Pancreas (tissue), 10 donors: ENCODE measurements at places on chromosomes 4 and X. TPM values are rescaled to one million over a fixed set of nuclear protein-coding genes. Genes with fewer than 3 reads are reported as not detected.

DRP2 gene
- 0.31 TPM for total RNA-seq

RENBP gene
- total RNA-seq, result 0.43 TPM

SH2D1A gene
- not detected for total RNA-seq

DNA sequence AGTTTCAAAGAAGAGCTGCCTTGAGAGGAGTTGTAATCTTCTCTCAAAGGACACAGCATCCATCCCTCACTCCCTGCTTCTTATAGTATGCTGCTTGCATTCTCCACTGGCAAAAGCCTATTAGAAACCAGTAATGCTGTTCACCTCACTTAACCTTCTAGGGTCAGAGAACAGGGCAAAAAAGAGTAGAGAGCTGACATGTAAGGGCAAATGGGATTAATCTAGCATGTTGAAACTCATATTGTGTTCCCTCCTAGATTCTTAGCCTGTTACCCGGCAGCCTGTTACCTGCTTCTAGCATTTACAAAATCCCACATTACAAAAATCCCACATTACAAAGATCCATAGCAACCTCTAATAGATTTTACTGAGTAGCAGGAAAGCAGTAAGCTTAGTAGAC is 244.7 kb downstream of the SLC7A11 start:
- DNase-seq, result no peak

DNA sequence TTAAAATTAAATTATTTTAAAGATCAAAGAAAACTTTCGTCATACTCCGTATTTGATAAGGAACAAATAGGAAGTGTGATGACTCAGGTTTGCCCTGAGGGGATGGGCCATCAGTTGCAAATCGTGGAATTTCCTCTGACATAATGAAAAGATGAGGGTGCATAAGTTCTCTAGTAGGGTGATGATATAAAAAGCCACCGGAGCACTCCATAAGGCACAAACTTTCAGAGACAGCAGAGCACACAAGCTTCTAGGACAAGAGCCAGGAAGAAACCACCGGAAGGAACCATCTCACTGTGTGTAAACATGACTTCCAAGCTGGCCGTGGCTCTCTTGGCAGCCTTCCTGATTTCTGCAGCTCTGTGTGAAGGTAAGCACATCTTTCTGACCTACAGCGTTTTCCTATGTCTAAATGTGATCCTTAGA is at the start of gene CXCL8:
Gene CXCL8 (plus strand): TSS at position 217 of the 426 bp plus-strand sequence. CDS start 90 bp downstream, at position 307.
- DNase-seq, result peak; percentile 56

GRCh38 chr4:82901183-82901718 is 716 bp downstream of the THAP9 start:
- no peak for DNase-seq

GRCh38 chr4:165393704-165394103 is 14.9 kb downstream of the CPE start:
- DNase-seq, result no peak

DNA sequence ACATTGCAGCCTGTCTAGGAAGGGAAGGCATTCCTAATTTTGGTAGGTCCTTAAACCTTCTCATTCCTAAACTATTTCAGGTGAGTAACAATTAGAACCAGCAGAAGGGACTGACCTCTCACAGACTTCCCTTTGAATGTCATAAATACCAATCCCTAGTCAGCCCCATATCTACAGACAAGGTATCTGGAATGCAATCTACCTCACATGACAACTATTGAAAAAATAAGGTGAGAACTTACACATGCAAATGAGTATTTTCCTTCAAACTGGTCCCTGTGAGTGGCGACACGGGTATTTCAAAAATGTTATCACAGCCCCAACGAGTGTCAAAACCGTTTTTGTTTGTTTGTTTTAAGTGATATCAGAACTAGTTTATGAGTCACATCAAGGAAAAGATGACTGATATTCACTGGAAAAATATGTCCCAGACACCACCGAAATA is 102.4 kb upstream of the VCX2 start:
- DNase-seq, result no peak

DNA sequence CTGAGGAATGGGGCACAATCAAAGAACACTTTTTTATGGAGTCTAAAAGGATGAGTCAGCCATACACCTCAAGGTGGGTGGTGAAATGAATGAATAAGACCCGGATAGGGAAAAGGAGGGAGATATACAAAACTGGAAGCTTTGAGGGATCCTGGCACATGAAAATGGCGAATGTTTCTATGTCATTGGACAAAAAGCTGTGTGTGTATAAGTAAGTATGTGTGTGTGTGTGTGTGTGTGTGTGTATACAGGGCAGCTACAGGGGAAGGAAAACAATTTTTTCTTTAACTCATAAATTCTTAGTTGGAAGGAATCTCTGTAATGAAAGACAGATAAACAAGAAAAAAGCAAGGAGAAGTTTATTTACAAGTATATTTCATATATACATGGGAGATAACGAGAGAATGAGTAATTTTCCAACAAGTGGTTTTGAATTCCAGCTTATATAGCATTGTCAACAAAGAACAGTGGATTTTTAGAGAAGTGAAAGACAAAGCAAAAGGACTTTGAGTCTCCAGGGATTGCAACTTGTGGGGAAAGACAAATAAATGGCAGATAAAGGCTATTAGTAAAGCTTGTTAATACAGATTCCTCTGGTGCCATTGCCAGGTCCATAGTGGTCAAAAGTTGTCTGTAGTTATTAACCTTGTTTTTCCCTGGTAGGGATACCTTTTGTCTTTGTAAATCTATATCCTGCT is 99.7 kb downstream of the MMRN1 start:
- no peak for DNase-seq

GRCh38 chr4:92235731-92236130 is 68.0 kb upstream of the GRID2 start:
- DNase-seq, result no peak

DNA sequence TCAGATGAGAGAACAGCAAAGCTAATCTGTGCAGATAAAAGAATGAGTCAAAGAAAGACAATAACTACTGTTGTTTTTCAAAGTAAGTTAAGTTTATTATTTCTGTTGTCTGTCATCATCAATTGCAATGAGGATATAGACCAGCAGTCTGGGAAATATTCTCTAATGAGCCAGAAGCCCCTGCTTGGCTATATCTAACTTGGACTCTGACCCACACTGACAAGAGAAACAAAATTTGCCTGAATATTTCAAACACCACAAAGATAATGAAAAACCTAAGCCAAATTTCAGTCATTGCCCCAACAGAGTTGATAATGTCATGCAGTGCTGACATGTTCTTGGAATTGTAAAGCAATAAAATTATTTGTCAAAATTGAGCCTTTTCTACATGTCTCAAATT is 115.0 kb upstream of the PRDX4 start:
- DNase-seq, result no peak

DNA sequence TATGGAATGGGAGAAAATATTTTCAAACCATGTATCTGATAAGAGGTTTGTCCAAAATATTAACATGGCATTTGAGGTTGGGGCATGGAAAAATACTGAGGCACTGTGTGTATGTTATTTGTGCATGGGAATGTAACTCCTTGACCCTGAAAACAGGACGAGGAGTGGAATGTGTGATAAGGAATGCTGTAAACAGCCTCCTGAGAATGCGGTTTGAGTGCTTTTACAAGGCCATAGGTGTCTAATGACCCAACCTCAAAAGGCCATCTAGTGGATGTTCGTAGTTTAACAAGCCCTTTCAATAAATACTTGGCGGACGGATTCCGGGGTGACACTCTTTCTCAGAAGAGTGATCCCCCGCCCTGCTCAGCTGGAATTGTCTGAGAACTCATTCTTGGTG is 162.9 kb upstream of the USP9X start:
- no peak for DNase-seq

GRCh38 chrX:1392376-1393068 is 609 bp upstream of the SLC25A6 start:
- peak; percentile 72 for DNase-seq

- DNase-seq, result no peak
These were observed 309.9 kb downstream of the ARAP2 start for GRCh38 chr4:35934320-35934981.

GRCh38 chr4:118683513-118683912 is 1.7 kb upstream of the METTL14 start:
- no peak for DNase-seq

DNA sequence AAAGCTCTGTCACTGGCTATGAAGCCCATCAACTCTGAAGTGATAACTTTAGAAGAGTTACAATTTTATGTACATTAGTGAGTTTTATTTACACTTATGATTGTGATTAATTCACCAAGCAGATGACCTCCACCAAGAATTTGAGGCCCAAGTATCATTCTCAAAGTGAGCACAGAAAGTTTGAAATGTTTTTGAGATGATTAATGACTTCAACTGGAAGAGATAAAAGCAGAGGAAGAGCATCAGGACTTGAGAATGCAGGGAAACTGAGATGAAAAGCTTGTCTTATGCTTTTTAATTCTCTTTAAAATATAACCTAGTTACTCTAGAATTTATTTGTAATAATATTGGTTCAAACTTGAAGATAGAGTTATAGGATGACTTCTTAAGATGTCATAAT is 112.8 kb upstream of the H2AZ1 start:
- no peak for DNase-seq

DNA sequence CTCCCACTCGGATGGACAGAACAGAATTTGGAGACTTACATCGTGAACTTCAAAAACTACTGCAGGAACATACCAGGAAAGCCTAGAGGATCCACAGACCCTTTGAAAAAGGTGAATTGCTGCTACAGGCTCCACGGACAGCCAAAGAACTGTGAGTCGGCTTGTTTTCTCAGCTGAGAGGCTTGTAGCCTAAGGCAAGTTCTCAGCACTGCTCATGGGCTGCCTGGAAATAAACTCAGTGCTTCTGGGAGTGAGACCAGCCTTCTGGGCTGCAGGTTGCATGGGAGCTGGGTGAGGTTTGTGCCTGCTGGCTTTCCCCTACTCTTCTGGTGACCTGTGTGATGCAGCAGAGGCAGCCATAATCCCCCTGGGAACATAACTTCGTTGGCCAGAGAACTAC is 1397.6 kb downstream of the FAM133A start:
- DNase-seq, result no peak
